ENCODE measurements at places on chromosomes 2 and 18.

DNA sequence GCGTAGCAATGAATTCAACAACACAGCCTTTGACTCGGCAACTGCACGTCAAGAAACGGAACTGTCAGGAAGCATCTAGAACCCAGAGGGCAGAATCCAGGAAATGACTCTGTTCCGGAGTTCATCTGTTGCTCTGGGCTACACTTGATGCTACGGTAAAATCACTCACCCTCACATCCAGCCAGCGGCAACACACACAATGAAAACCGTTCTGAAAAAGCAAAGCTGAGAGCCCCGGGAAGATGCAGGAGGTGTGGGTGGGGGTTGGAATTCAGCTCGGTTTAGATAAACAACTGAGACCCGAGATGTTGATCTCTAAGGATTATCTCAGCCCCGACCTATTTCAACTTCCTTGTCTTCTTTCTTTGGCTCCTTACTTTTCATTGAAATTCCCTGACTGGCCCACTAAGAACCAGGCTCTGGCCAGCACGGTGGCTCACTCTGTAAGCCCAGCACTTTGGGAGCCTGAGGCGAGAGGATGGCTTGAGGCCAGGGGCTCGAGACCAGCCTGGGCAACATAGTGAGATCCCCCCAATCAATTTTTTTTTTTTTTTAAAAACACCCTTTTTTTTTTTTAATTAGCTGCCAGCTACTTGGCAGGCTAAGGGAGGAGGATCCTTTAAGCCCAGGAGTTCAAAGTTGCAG lies 13.3 kb upstream of the RAB17 start:
- no peak for DNase-seq

- no peak for DNase-seq
Observed at GRCh38 chr18:34358923-34359322, 134.2 kb upstream of the NOL4 start.

DNA sequence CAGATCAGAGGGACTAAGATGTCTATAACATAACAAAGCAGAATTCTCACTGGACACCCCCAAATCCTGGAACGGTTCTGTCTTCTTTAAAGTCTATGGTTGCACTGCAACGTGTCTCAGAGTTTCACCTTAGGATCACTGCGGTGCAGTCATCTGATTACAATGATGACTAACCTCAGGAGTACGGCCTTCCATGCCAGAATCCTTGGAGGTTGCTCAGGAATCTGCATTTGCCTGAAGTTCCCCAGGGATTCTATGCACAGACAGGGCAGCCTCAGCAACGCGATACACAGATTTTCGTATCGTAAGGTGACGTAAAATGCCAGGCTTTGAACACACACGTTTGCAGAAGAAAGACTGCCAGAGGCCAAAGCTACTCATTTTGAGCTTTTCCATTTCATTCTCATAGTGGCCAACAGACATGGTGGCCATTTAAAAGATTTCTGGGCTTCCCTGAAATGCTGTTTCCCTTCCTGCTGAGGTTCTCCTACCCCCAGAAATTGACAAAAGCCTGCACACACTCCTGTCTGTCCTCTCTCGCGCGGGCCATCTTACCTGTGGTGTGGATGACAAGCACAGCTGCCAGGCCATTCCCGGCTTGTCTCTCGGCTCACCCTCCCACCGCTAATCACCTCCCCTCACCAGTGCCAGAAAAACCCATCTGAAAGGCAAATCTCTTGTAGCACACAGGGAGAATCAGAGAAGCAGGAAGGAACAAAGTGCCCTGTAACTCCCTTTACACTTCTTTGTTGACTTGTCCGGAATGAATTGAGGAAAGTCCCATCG lies 148.8 kb downstream of the ACKR3 start:
- no peak for DNase-seq

DNA sequence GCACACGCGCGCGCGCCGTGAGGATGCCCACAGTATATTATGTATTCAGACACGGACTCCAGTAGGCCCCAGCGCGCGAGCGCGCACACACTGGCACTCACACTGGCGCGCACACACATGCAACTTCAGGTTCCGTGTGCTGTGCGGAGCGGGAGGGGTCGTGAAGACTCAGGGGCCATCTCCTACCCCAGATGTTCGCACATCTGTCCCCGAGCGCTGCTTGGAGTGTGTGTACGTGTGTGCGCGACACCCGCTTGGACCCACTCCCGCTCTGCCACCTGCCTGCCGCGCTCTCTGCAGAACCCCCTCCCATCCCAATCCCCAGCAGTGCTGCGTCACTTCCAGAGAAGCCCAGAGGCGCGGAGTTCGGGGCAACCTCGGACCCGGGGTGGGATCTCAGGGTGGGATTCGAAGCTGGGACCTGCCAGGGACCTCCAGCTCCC lies 2.6 kb downstream of the NRP2 start:
- no peak for DNase-seq

DNA sequence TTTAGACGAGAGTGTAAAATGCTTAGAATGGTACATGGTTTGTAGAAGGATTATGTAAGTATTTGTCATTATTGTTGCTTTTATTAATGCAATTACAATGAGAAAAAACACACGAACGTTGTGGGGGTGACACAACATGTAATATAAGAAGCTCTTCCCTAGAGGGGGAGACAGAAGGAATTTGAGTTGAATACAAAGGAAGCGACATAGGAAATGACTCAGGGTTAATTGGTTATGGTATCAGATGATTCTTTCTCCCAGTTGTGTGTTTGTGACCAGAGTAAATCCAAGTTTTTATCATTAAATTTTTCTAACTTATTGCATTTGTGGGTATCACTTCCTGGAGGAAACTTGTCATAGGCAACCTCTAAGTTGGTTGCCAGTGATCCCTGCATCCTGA lies 625.6 kb upstream of the CDH2 start:
- no peak for DNase-seq

Measured in activated T-helper 9 cell treated with anti-CD3 and anti-CD28 coated beads, Interleukin-2, amount 50 U/mL, for 16 hours (primary cell).